ENCODE measurements at places on chromosomes 3 and 15.

DNA sequence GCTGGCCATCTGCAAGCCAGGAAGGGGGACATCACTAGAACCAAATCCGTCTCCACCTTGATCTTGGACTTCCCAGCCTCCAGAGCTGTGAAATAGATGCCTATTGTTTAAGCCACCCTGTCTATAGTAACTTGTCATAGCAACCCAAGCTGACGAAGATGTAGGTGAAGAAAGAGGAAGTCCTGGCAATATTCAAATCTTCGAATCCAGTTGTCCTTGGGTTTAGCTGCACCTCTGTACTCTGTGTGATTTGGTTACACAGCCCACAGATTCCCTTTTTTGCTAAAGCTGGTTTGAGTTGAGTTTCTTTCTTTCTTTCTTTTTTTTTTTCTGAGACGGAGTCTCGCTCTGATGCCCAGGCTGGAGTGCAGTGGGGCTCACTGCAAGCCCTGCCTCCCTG, 68.0 kb upstream of the XCR1 start:
- no peak for DNase-seq

DNA sequence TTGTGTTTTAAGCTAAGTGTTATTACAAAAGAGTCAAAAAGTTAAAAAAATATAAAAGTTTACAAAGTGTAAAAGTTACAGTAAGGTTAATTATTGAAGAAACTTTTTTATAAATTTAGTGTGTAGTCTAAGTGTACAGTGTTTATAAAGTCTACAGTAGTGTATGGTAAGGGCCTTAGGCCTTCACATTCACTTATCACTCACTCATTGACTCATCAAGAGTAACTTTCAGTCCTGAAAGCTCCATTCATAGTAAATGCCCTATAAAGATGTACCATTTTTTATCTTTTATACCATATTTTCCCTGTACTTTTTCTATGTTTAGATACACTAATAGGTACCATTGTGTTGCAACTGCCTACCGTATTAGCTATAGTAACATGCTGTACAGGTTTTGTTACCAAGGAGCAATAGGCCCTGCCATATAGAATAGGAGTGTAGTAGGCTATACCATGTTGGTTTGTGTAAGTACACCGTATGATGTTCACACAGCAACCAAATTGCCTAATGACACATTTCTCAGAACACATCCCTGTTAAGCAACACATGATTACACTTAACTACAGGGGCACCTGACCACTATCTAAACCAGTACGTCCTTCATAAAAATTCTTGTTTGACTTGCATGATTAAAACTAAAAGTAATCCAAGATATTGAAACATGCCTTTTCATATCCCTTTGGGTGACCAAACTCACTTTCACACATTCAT, 17.2 kb downstream of the RAD18 start:
- DNase-seq, result no peak

DNA sequence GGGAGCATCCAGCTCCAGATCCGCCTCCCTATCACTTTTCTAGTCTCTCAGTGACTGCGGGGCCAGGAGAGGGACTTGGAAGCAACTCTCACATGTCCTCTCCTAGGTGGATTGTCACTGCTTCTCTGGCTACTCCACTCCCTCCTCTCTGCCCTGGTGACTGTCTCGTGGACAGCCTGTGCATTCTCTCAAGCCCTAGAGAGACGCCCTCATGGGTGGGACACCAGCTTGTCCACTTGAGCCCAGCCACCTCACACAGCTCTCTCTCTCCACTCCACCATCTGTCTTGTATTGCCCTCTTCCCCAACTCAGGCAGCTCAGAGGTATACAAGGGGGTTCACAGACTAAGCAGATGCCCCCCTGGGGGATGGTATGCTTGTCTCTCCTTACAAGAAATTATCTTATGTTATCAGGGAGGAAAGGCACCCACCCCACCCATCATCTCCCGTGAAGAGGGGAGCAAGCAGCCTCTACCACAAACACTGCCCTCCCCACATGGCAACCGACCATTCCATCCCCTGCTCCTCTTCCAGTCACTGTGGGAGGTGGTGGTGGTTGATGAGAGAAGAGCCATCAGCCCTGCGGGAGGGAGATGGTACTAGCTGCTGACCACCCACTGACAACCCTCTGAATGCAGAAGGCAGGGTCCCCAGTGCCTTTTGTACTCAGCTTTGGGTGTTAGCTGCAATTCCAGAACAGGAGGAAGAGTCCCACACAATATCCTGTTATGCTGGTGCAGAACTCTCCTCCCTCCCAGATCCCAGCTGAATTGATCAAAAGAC, 15.5 kb upstream of the LOXL1 start:
- no peak for DNase-seq

GRCh38 chr3:3573341-3573740, 225.9 kb upstream of the LRRN1 start:
- DNase-seq, result no peak

GRCh38 chr3:80770106-80771074, 991.1 kb downstream of the GBE1 start:
- no peak for DNase-seq

DNA sequence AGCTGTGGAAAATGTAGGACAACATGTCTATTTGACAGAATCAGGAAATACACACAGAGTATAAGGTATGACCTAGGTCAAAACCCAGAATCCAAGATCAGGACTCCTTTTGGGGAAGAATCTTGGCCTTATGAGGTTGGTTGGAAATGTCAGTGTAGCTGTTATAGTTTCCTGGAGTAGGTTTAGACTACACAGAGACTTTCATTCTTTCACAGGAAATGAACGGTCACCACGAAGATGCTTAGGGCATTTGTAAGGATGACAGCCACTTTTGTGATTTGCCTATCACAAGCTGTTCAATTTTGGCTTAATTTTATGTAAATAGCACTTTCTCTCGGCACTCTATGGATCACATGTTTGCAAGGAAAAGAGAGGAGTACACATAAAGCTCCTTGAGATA, 18.6 kb upstream of the ZBTB20 start:
- no peak for DNase-seq

GRCh38 chr3:36540888-36541518, 160.7 kb downstream of the STAC start:
- no peak for DNase-seq

DNA sequence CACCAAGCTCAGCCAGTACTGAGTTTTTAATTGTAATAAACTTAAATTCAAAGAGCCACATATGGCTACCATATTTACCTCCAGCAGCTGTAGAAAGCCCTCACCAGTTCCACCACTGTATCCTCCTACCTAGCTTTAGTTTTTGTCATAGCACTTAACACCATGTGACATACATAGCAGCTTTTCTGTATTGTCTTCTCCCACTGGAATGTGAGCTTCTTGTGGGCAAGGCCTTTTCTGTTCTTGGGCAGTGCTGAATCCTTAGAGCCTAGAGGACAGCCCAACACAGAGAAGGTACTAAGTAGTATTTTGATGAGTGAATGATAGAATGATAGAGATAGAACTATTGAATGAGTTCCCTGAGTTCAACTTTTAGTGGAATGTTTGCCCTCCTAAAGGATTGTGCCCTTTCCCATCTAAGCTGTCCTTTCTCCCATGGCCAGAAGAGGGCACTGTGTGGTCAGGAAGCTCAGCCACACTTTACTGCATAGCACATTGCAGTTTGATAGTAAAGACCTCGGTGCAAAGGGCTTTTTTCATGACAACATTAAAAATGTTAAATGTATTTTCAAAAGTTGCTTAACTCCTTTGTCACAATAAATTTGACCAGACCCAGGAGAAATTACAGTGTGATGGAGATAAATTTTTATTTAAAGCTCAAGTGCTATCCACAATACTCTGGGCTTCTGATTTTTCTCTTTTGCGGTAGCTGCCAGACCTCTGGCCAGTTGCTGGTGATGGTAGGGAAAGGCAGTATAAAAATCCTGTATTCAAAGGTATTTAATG, 115.8 kb downstream of the GHSR start:
- DNase-seq, result no peak

GRCh38 chr3:7461202-7461825, 600.4 kb downstream of the GRM7 start:
- DNase-seq, result no peak

- no peak for DNase-seq
Observed at GRCh38 chr15:85800478-85801123, 5.9 kb upstream of the KLHL25 start.

- DNase-seq, result no peak
Observed at GRCh38 chr3:9066141-9066540, 102.9 kb upstream of the RAD18 start.

DNA sequence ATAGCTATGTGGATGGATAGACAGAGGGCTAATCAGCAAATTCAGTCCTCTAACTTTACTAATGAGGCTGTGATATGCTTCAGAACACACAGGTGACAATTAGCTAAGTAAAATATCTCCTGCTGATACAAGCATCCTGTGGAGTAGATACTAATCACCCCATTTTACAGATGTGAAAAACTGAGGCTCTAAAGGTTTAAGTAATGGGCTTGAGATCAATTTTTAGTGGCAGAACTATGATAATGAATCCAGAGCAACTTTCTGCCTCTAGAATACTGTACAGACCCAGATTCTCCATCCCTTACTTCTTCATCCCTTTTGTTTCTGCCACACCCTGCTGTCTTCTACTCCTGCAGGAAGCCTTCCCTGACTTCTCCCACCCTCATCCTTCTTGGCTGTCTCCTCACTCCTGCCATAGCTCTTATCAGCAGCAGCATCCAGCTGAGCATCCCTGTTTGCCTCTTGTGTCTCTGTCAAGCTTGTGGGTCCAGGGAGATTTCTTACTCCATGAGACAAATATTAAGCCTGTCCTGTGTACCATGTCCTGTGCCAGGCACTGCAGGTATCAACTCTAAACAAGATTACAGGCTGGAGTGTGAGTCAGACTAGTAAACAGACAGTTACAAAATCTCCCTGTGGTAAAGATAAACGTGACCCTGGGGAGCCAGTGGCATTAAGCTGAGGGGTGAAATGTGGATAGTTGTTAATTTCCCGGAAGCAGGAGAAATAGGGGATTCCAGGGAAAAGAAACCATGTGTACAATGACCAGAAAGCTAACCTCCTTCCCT, 39.2 kb downstream of the SLC6A11 start:
- DNase-seq, result no peak

DNA sequence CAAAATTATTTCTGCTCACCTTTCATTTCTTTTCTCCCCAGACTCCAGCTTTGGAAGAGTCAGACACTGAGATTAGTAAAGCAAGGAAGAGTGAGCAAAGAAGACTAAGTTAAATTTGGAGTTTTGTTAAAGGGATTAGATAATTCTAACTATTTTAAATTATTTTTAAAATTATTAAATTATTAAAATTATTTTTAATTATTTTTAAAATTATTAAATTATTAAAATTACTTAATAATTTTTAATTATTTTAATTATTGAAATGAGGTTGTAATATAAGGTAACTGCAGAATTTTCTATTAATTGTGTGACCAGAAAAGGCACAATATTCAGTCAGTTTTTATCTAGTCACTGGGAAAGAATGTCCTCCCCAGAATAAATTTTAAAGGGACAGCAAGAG, 185.0 kb upstream of the EOMES start:
- no peak for DNase-seq

GRCh38 chr3:171935261-171936123, 92.3 kb downstream of the TMEM212 start:
- DNase-seq, result no peak

DNA sequence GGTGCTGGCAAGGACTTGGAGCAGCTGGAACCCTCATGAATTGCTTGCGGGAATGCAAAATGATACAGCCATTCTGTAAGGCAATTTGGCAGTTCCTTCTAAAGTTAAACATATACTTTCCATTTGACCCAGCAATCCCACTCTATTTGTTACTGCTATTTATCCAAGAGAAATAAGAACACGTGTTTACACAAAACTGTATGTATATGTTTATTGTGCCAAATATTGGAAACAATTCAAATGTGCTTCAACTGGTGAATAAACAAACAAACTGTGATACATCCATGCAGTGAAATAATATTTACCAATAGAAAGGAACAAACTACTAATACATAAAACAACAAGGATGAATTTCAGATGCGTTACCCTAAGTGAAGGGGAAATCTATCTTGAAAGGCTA, 60.0 kb upstream of the NTRK3 start:
- no peak for DNase-seq
